ENCODE measurements at places on chromosomes 12 and 14. TPM values are rescaled to one million over a fixed set of nuclear protein-coding genes. Genes with fewer than 3 reads are reported as not detected.

DNA sequence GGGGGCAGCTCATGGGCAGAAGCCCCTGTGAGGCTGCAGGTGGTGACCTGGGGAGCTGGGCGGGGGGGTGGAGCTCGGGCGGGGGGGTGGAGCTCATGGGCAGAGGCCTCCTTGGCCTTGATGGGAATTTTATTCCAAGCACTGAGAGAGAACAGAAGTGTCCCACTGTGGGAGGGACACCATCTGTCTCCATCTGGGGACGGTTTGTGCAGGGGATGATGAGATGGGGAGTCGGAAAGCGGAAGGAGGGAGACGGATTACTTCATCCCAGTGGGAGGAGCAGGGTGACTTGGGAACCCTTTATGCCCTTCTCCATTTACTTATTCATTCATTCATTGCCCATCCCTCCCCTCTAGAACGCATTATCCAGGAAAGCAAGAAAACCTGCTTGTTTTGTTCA is 304.7 kb downstream of the ADGRD1 start:
- DNase-seq, result no peak

GRCh38 chr14:105013150-105013785 is 7.6 kb downstream of the CDCA4 start:
- peak; percentile 88 for DNase-seq

DNA sequence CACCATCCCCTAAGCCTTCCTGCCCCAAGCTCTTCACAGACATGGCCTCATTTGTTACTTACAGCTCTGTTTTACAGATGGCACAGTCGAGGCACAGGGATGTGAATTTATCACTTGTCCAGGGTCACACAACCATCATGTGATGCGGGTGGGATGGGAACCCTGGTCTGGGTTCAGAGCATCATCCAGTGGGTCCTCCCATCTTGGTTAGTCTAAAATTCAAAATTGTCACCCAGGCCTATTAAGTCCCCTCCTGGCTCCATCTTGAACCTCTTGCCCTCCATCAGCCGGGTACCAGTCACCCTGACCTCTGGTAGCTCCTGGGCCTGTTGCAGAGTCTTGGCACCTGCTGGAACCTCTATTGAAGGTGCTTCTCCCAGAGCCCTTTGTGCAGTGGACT is 52.9 kb downstream of the ACACB start:
- DNase-seq, result no peak

DNA sequence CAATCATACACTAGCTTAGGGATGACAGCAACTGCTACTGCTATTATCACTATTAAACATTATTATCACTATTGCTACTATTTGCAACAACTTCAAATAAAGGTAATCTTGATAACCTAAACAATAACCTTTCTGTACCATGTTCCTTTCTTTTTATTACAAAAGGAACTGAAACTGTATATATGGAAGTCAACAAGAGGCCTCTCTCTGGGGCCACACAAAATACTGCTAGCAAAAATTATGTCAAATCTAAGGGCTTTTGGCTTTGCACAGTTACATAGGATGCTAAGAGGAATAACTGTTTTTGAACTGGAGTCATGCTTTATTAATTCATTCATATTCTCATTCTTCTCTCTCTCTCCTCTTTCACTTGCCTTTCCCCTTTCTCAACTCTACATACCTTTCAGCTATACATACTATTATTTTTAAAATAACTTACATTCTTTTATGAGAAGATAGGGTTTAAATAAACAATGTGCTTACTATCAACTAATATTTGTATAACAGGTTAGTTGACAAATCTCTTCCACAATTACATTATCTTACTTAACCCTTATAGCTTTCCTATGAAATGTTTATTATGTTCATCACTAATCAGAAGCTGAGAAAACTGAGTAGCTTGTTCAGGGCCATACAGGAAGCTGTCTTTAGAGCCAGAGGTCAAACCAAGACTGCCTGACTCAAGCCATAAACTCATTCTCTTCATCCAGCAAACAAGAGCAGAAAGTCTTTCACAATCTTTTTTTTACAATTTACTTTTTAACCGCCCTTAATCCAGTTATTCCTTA is 25.7 kb downstream of the SPTSSA start:
- no peak for DNase-seq

DNA sequence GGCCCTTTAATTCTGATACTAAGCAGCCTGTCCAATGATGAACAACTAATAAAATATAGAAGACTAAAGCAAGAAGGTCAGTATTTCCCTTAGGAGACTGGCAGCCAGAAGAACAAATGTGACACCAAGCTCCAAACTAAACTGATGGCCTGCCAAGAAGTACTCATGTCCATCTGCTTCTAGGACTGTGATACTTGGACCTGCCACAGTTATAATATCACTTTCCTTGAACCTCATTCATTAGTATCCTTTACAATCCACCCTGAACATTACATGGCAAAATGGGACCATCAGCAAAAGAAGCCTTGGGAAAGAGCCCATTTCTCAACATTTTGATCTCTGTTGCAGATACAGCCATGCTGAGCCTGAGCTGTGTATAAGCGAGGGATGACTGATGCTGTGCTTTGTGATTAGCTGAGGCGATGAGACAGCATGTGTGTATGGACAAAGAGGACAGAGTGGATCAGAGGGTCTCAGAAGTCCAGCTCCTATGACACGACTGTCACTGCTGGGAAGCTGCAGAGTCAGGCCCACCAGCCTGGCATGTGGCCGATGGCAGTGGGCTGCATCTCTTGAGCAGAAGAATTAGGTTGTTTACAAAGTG is 73.9 kb downstream of the TGFB3 start:
- DNase-seq, result no peak

The RAD52 gene
- total RNA-seq, result 23.5 TPM

The NINJ2 gene
- 1.8 TPM for total RNA-seq

The RPL10L gene
- total RNA-seq, result not detected

The SPRING1 gene
- 23.0 TPM for total RNA-seq

The GPR137C gene
- total RNA-seq, result 0.22 TPM

The UNC79 gene
- 0.19 TPM for total RNA-seq

The LRRC43 gene
- not detected for total RNA-seq

The HOXC12 gene
- not detected for total RNA-seq

The ADAMTS20 gene
- not detected for total RNA-seq

The TC2N gene
- not detected for total RNA-seq

All from Karpas-422 (cell line).